Urothelium cell line (cell line): ENCODE measurements at places on chromosomes 4 and X.

DNA sequence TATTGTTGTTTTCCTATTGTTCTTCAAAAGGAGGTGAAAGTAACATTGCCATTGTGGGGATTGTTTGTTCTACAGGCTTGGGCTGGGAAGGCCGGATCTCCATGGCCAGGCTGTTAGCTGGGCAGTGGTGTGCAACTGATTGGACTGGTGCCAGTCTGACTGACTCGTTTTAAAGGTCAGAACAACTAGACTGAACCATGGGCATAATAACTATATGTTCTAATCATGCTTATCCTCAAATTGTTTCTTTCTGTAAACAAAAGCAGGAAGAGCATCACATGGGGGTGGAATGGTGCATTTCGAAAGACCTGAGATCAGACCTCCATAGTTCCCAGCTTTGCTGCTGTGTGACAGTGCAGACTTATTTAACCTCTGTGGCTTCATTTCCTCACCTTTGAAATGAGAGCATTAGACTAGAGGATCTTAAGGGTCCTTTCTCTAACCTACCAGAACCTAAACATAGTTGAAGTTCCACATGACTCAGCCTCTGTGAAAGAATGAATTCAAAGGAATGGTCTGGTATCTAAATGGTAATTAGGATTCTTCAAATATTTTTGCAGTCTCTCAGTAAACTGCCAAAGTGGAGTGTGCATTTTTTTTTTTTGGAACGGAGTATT is 66.7 kb upstream of the PGRMC2 start:
- DNase-seq, result peak; percentile 69

GRCh38 chr4:78781924-78782323 is 5.8 kb downstream of the BMP2K start:
- DNase-seq, result no peak

GRCh38 chr4:186566068-186566467 is 10.7 kb upstream of the MTNR1A start:
- DNase-seq, result no peak

GRCh38 chr4:85762529-85762871 is 287.6 kb downstream of the ARHGAP24 start:
- no peak for DNase-seq

DNA sequence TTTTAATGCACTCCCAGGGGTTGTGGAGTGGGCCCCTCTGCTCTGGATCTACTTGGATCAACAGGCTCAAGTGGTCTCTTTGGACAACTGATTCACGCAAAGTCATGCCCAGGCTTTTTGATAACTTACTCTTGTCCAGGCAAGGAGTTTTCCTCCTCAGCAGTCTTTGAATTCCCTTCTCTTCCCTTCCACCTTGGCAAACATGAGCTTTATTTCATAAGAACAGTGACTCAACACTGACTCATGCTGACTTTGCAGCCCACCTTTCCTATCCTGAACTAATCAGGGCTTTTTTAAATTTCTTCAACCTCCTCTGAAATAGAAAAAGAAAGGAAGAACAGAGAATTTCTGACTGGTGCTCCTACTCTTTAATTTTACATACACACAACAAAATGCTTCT is 132.1 kb upstream of the LDB2 start:
- peak; percentile 45 for DNase-seq

DNA sequence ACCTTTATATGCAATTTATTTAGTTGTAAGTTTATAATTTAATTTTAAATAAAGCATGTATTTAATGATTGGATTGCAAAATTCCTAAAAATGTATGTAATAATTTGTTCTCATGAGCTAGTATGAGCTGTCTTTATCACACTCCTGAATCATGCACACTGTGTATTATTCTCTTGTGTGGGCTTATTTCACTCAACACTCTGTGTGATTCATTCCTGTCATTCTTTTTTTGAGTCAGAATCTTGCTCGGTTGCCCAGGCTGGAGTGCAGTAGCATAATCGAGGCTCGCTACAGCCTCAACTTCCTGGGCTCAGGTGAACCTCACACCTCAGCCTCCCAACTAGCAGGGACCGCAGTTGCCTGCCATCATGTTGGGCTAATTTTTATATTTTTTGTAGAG is 123.1 kb upstream of the SLC34A2 start:
- DNase-seq, result no peak

DNA sequence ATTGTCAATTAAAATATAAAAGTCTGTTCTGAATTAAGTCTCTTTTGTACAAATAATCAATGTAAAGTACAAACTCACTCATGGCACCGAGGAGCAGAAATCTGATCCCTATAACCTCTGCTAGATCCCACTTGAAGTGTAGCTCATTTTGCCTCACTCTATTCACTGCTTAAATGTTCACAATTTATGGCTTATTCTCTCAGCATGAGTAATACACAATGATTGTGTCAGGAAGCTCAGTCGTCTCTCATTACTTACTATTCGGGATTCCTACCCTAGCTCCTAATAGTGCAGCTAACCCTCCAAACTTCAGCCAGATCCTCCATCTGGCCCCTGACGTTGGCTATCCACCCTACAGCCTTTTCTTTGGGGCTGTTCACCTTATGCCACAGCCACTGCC is 4.7 kb upstream of the AMMECR1 start:
- peak; percentile 0 for DNase-seq

GRCh38 chr4:8201321-8201781 is 2.3 kb downstream of the SH3TC1 start:
- DNase-seq, result no peak

- DNase-seq, result no peak
Observed at GRCh38 chr4:79155336-79155735, 170.5 kb downstream of the NAA11 start.

- DNase-seq, result no peak
Observed at GRCh38 chr4:121789455-121789854, 11.7 kb upstream of the EXOSC9 start.

GRCh38 chr4:8117278-8117682 is 41.3 kb downstream of the ABLIM2 start:
- peak; percentile 16 for DNase-seq

DNA sequence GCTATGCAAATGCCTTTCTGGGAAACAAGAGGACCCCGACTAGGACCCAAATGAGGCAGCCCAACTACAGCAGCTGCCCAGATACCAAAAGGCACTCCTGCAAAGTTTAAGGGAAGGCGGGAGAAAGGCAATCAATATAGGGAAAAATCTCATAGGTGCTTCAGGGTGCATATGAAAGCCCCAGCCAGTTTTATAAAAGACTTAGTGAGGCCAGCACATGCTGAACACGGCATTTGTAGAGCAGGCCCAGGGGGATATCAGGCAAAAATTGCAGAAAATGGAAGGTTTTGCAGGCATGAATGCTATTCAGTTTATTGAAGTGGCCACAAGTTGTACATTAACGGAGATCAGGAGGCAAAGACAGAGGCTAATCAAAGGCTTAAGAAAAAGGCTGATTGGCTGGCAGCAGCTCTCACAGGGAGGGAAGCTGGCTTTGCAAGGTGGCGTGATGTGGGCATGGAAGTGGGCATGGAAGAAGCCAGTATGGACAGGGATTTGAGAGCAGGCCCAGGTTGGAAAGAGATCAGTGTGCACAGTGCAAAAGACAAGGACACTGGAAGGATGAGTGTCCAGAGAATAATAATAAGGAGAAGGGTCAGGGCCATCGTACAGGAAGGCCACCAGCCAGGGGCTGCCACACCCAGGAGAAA is 37.7 kb upstream of the UGT2B7 start:
- no peak for DNase-seq

- DNase-seq, result no peak
Observed at GRCh38 chrX:2342281-2342688, 158.5 kb downstream of the DHRSX start.

GRCh38 chrX:41148553-41148952 is 63.3 kb downstream of the USP9X start:
- peak; percentile 21 for DNase-seq

DNA sequence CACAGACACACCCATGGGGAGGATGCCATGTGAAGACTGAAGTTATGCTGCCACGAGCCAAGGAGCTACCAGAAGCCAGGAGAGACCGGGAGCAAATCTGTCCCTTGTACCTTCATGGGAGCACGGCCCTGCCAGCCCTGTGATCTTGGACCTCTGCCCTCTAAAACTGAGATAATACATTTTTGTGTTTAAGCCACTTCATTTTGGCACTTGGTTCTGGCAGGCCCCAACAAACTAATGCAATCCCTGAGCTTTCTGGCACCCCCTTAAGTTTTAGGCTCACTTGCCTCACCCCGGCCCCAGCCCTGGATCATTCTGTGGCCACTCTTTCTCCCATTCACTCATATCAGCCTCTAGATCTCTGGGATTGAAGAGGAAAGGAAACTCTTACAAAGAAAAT is 35.4 kb downstream of the SEL1L3 start:
- DNase-seq, result no peak

DNA sequence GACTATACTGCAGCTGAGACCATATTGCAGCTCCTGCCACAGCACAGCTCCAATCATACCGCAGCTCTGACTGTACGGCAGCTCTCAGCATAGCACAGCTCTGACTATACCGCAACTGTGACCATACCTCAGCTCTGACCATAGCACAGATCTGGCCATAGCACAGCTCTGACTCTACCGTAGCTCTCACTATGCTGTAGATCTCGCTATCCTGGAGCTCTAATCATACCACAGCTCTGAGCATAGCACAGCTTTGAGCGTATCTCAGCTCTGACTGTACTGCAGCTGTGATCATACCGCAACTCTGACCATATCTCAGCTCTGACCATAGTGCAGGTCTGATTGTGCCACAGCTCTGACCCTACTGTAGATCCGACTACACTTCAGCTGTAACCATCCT is 139.2 kb downstream of the ASMT start:
- DNase-seq, result no peak

DNA sequence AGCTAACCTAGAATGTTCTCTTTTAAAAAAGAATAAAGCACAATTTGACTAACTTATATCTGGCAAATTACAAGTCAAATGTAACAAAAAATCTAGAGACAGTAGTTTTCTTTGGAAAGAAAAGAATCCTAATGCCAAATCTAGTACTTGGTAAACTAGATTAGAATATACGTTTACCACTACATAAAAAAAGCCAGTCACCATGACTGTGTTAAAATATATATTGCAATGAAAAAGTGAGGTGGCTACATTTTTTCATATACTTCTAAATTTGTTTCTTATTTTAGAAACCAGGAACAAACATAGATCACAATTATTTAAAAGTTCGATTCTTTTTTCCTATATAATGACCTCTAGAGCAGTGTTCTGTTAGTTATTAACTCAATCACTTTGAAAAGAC is 29.6 kb upstream of the PPA2 start:
- DNase-seq, result no peak

- DNase-seq, result no peak
Observed at GRCh38 chr4:36323816-36324419, 42.5 kb downstream of the DTHD1 start.
